ENCODE measurements at places on chromosomes 1 and 21. TPM values are rescaled to one million over a fixed set of nuclear protein-coding genes. Genes with fewer than 3 reads are reported as not detected.

The FCRL2 gene
- not detected for total RNA-seq

The DYRK3 gene
- 6.3 TPM for total RNA-seq

DNA sequence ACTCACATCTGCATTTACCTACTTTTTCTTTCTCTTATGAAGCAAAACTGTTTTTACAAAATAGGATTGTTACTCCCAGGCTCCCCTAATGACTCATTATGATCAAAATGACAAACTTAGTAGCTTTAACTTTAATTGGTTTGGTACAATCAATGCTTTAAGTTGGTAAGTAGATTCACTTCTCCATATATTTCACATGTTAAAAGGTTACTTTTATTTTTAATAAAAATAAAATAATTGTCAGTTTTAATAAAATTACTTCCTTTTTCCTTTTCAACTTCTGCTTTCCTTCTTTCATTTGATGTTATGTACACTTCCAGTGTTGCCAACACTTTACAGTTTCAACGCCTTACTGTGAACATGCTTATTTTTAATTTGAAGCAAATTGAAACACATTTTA, 477.6 kb downstream of the SETD4 start:
- H3K4me1 ChIP-seq: no peaks in the 10 kb centered on the region
- no peak overlapping the region for H3K27ac ChIP-seq
- no peaks in the 10 kb centered on the region for H3K36me3 ChIP-seq
- no peaks in the 10 kb centered on the region for H3K27me3 ChIP-seq
- no peak overlapping the region for H3K4me3 ChIP-seq

The CFHR2 gene
- total RNA-seq: not detected

The TMCC2 gene
- total RNA-seq: 5.2 TPM

- H3K27ac ChIP-seq: no peak overlapping the region
- DNase-seq: no peak
- no peaks in the 10 kb centered on the region for H3K36me3 ChIP-seq
- no peaks in the 10 kb centered on the region for H3K27me3 ChIP-seq
- H3K4me3 ChIP-seq: no peak overlapping the region
Observed at GRCh38 chr1:67784545-67785186, 48.6 kb downstream of the GNG12 start.

DNA sequence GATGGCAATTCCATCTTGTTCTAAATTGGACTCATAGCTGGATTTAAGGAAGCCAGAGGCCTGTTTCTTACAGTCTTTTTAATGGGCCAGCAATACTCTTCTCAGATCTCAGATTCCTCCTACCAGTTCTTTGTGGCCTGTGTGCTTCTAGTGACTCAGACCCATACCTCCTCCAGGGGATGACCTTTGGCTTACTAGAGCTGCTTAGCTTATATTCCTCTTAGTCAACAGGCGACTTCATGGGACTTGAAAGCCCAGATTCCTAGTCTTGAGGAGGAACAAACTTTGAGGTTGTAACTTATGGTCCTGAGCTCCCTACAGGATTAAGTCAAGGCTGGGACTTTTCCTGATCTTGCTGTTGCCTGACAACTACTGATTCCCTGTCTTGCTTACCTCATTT, 12.4 kb upstream of the PAPPA2 start:
- no peak overlapping the region for H3K27ac ChIP-seq
- no peaks in the 10 kb centered on the region for H3K27me3 ChIP-seq
- DNase-seq: no peak
- no peaks in the 10 kb centered on the region for H3K36me3 ChIP-seq
- no peak overlapping the region for H3K4me3 ChIP-seq
- H3K4me1 ChIP-seq: no peaks in the 10 kb centered on the region

Measured in sigmoid colon (tissue), 7 donors.